ENCODE measurements at places on chromosomes 2 and 18.

DNA sequence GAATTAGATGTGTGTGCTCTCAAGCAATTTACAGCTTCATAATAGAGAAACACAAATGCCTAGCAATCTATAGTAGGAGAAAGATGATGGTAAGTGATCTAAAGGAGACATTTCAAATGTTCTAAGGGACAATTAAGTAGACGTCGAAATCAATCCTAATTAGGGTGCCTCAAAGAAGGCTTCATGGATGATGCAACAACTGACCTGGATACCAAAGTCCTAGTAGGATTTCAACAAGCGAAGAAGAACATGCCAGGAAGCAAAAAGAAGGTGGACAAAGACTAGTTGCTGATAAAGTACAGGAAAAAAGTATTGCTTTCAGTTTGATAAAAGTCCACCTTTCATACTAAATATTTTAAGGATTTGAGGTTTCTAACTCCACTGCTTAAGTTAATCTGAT is 12.5 kb downstream of the FIGN start:
- no peak for DNase-seq

DNA sequence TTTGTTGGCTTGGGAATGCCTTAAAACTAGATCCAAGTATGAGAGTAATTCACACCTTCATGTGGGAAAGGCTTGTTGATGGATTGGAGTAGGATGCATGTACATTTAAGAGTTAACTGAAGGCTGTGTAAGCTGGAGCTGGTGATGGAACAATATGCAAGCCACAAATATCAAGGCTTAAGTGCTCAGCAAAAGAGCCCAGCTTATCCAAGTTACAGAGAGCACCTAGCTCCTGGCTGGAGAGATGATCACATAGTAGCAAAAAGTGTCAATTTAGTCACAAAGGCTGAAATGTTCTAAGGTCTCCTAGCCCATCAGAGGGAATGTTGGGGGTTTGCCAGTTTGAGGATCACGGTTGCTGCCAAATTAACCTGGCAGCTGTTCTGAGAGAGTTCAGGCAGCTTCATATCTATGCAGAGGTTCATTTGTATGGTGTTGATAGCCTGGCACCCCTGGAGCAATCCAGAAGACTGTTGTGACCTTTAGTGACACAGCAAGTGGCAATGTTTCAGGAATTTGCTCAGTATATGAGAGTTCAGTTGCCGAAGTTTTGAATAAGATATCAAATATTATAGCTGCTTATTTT is 228.2 kb downstream of the DOK6 start:
- DNase-seq, result no peak

- DNase-seq, result no peak
These were observed 309.3 kb downstream of the RNF144A start for GRCh38 chr2:7226501-7226900.

DNA sequence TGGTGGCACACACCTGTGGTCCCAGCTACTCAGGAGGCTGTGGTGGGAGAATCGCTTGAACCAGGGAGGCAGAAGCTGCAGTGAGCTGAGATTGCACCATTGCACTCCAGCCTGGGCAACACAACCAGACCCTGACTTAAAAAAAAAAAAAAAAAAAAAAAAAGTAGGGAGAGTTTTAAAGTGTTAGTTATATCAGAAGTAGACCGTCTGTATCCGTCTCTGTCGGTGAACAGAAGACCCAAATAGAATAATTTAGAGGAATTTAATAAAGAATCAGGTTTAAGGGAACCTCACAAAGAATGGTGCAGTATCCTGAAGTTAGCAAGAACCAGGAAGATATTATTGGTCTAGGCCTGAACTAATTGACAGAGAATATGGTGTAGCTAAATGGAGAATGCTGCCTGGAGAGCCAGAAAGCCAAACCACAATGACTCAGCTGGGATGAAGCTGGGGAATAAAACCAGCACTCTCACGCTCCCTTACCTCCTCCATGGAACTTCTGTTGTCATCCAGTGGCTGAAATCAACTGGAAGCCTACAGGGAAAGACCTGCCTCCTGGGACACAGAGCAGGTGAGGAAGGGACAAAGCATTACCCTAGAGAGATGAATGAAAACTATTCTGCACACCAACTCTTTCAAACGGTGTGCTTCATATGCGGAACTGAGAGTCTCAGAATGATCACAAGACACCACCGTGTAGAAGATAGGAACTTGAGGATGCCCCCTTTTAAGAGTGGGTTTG is 39.1 kb upstream of the PLEKHM3 start:
- DNase-seq, result peak; percentile 90

DNA sequence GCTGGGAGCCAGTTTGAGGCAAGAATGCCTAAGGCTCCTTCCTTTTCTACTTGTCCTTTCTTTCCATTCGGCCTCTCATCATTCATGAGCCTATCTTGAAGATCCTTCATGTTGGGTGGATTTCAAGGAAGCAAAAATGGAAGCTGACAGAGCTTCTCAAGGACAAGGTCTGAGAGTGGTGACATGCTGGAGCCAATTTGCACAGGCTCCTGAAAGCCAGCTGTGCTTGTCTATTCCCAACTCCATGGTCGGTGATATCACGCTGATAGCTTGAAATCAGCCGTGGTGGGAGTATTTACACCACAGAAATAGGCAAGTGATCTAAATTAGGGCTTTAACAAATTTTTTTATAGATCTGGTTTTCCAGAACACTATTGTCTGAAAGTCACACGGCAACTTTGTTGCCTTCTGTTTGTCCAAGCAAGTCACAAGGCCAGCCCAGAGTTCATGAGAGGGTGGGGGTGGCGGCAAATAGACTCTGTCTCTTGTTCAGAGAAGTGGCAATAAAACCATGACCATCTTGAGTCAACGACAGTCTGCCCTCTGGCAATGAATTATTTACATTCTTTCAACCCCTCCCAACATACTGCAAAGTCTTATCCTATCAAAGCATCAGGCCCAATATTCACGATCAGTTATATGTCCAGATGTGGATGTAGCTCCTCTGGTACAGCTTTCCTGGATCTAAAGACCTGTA is 49.9 kb upstream of the SLC35F5 start:
- no peak for DNase-seq

- no peak for DNase-seq
These were observed 150.3 kb downstream of the TMEM18 start for GRCh38 chr2:526918-527317.

GRCh38 chr2:46411245-46411641 is 68.1 kb upstream of the TMEM247 start:
- DNase-seq, result no peak

GRCh38 chr18:49846718-49847470 is 33.6 kb upstream of the ACAA2 start:
- no peak for DNase-seq

- no peak for DNase-seq
These were observed 22.5 kb downstream of the FSHR start for GRCh38 chr2:49131801-49132200.
